ENCODE measurements at places on chromosomes 7 and 10.

DNA sequence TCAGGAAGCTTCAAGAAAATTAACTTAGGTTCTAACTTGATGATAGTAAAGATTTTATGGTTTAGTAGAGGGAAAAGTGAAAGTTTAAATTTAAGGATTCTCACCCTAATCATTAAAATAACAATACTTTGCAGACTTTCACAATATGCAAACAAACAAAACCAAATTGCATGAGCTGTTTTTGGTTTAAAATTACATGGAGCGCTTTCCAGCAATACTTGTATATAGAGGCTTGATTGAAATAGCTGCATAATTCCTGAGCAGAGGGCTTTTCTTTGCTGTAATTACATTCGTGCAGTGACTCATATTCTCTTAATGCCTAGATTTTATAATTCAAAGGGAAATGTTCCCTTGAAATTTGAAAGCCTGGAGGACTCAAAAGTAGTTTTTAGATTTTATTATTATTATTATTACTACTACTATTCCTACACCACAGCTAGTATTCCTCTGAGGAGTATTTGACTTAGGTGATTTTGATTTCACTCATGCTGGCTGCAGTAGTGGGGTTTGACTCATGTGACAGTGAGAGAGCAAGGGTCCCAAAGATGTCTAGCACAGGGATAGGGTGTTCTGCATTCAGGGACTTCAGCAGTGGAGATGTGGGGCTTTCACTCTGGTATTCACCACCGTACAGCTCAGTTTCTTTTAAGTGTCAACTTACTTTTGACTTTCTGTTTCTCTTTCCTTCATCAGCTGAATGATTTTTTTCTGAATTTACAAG lies 138.1 kb downstream of the ADAM22 start:
- no peak for DNase-seq

DNA sequence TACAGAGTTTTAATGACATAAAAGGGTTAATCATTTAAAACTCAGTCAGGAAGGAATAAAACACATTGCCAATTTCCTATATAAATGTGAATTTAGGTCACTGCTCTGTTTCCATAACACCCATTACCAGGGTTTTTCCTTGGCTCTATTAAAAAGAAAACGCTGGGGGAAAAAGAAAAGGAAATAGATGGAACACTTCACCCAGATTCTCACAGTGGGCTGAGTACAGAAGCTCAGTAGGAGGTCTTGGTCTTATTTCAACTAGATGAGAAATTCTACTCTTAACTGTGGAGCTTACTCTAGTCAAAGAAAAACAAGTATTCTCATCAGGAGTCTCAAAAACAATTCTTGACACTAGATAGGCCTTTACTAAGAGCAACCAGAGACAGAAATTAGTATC lies 36.5 kb downstream of the GLUD1 start:
- DNase-seq = no peak

DNA sequence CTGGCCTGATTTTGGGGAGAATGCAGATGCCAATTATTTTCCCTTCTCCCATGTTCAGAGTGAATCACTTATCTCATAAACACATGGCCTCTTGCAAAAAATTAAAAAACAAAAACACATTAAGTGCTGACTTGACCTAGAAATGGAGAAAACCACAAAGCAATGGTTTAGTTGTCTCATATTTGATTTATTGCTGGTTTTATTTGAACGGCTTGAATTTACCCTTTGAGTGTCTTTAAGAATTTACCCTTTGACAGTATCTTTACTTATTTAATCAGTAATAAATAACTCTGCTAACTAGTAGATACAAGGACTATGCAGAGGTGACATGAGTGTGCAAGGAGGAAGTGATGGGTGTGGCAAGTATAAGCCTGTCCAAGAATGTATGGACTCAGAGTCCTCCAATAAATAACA lies 68.1 kb upstream of the GSDME start:
- DNase-seq = no peak

DNA sequence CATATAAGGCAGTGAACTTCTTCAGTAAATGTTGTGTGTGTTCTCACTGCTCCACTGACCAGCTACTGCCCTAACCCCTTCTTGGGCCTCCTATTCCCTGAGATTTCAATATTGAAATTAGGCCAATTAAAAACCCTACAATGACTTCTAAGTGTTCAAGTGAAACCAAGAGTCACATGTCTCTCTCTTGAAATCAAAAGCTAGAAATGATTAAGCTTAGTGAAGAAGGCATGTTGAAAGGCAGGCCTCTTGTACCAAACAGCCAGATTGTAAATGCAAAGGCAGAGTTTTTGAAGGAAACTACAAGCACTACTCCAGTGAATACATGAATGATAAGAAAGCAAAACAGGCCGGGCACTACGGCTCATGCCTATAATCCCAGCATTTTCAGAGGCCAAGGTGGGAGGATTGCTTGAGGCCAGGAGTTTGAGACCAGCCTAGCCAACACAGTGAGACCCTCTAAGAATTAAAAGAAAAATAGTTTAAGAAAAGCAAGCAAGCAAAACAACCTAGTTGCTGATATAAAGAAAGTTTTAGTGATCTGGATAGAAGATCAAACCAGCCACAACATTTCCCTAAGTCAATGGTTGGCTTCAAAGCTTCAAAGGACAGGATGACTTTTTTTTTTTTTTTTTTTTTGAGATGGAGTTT lies 22.3 kb downstream of the BRAF start:
- DNase-seq = no peak

Data from H7 (cell line).